ENCODE measurements at places on chromosomes 12 and 14.

DNA sequence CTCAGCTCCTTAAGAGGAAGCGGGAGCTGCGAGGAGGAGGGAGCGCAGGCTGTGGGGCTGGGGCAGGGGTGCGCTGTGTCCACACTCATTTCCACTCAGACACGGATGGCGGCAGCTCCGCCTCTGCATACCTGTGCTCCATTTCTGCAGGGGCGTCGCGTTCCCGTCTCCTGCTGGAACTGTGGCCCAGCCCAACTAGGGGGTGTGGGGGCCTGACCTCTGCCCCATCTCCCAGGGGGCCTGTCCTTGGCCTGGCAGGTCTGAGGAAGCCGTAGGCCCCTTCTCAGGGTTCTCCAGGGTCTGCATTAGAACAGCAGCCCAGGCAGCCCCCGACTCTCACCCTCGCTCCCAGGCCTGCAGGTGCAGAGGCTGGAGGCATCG is 31.2 kb downstream of the FBRSL1 start:
- DNase-seq: no peak

DNA sequence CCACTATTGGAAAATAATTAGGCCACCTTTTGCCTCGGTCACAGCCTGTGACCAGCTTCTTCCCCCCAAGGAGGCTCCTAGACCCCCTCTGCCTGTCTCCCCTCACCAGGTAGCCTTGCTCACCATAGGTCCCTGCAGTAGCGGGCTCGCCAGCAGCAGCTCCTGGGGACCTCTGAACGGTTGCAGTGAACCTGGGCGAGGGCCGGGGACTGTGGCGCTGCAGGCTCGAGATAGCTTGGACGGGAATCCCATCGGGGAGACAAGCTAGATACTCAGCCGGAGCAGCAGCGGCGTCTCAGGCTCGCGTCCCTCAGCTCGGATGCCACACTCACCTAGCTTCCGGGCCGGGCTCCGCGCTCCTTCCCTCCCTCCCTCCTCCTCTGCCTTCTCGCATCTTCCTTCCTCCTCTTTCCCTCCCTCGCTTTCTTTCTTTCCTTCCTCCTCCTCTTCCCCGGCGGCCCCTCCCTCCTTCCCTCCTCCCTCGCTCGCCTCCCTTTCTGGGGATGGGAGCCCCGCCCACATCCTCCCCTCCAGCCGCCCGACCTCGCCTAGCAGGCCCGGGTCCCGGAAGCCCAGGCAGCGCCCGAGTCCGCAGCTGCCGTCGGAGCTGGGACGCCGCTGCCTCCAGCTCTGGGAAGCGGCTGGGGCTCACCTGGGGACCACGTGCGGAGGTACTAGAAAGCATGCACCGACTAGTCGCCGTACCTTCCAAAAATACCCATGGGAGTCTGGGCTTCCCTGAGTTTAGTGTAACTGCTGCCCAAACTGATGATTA is at the start of gene BMP4:
Gene BMP4, minus strand, starts transcription at position 399 of the 775 bp plus-strand sequence. CDS start 4,603 bp downstream, outside the sequence.
- no peak for DNase-seq

GRCh38 chr14:63638493-63638892 is 3.2 kb downstream of the WDR89 start:
- no peak for DNase-seq

DNA sequence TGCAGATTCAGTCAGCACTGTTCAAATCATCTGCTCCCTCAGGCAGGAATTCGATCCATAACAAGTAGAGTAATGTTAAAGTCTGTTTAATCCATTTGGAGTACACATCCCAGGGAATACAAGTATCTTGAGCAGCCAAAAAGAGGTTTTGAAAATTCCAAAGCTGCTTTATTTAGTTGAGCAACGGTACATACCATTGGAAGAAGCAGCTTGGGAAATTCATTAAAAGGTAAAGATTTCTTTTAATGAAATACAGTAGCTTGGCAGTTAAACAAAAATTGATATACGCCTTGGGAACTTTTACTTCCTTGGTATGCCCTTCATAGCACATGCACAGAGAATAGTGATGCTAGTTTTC is 153.8 kb downstream of the LRIG3 start:
- no peak for DNase-seq

- no peak for DNase-seq
These were observed 10.6 kb downstream of the PAPOLA start for GRCh38 chr14:96512602-96513397.

- DNase-seq: no peak
These were observed 15.4 kb downstream of the RIMBP2 start for GRCh38 chr12:130700492-130701401.

DNA sequence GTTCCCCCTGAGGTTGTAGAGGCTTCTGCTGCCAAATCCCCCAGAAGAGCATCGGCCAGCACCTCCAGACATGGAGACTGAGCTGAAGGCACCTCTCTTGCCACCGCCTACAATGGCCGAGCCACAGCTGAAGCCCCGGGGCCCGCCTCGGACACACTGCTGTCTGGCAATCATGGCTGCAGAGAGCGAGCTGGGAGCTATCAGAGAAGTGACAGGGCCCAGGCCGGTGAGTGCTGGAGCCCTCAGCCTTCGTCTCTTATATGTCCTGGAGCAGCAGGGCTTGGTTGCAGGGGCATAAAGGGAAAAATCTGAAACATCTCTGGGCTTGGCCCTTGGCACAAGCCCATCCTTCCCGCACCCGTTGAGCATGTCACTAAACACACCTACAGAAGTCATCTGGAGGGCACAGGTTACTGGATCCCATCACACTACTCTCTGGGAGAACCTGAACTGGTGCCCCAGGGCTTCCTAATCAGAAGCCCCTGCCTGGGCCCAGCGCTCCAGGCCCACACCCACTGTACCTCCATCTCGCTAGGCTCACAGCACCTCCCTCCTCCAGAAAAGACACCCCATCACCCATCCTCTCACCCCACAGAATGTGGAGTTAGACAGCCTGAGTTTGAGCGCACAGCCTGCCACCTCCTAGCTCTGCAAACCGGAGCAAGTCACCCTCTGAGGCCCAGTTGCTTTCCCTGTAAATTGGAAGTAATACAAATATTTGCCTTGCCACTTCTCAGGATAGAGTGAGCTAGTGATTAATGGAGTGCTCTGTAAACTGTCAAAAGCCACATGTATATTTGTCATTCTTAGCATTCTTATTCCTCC is at the start of gene KRT4:
Gene KRT4, minus strand, starts transcription at position 232 of the 825 bp plus-strand sequence. Its CDS starts 58 bp downstream, at position 174.
- no peak for DNase-seq

DNA sequence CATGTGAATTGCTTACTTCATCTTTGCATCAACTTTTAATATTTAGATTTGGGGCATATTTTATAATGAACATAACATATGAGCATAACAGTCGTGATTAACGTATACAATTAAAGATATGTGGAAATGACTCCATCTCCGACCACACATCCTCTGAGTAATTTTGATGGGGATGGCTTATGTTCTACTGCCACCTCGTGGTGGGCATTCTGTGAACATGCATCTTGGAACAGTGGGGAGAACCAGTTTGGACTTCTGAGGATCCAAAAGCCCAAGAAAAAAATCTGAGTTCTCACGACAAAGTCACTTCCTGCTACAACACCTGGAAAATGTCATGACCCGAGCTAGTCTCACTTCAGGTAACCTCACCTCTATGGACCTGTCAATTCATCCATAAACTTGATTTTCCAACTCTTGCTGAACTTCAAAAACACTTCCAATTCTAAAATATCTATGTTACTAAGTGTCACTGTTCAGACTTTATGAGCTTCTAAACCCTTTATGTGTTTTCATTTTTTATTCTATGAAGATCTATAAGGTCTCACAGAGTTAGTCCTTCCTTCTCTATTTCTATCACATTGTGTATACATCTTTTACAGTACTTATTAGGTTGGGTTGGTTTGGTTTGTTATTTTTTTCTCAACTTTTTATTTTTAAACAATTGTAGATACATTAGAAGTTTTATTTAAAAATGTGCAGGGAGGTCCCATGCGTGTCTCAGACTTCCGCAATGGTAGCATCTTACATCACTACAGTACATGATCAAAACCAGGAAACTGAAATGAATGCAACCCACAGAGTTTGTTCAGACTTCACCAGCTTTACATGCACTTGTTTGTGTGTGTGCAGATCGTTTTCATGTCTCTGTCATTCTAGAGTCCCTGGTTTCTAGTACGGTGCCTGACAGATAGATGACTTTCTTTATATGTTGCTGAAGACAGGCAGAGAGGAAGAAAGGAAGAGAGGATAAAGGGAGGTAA is 38.2 kb upstream of the STAB2 start:
- peak; percentile 87 for DNase-seq

GRCh38 chr12:49342914-49343731 is 3.6 kb upstream of the DNAJC22 start:
- DNase-seq: peak; percentile 67

DNA sequence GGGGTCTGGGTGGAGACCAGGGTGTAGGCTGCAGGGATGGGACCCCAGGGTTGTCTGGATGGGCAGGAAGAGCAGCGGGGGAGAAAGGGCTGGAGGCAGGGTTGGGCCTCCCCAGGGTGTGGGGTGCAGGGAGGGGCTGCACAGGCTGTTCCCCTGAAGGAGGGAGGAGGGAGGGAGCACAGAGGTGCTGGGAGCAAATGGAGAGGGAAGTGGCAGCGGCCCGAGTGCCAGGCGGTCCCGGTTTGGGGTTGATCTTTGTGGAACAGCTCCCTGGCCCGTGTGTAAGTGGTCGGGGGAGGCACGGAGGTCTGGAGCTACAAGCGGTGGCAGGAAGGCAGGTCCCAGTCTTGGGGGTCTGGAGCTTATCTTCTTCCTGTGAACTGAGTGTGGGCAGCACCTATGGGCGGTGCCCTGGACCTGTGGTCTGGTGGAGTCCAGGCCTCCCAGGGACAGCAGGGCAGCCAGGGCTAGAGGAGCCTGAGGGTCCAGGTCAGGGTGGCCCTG is 391.6 kb downstream of the TMEM121 start:
- no peak for DNase-seq

DNA sequence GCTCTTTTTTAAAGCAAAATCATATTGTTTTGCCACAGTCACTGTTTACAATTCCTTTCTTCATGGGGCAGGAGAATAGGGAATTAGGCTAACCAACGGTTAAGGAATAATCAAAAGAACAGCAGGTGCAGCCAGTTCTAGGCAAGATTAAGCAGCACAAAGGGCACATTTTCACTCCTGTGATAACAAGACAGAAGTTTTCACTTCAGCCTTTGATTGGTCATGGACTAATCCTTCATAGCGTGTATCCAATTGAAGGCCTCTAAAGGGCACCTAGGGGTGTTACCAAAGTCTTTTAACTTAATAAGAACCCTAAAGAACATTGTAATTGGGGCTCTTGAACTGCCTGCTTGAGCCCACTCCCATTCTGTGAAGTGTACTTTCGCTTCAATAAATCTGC is 206.9 kb upstream of the AMIGO2 start:
- DNase-seq: peak; percentile 53

DNA sequence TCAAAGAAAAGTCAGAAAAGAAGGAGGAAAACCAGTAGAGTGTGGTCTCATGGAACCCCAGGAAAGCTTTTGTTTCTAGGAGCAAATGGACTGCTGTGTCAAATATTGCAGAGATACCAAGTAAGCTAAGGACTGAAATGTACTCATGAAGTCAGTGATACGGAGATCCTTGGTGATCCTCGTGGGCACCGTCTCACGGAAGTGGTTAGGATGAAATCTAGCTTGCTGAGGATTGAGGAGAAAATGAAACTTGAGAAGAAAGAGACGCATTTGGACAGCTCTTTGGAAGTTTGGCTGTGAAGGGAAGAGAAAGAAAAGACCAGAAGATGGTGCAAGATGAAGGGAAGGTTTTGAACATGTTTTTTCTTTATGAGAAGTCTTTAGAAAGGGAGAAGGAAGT is 104.0 kb upstream of the CCND2 start:
- DNase-seq: no peak

GRCh38 chr12:121614872-121615467 is 11.4 kb upstream of the ORAI1 start:
- no peak for DNase-seq

DNA sequence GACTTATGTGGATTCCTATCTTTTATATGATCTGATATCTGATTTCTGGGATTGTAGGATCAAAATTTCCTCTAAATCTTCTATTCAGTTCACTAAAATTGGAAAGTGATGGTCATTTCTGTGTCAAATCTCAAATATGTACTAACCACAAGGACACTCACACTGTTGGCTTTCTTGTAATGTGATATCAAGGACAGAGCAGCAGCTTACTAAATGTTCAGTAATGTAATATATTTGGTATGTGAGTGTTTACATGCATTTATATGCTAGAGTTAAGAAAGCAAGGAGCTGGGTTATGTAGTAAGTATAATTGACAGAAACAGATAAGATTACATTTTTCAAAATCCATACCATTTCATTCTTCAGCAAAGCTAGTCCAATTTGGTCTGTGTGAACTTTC is 16.5 kb downstream of the PUS7L start:
- no peak for DNase-seq

GRCh38 chr14:26180221-26180620 is 417.6 kb downstream of the NOVA1 start:
- DNase-seq: no peak

- no peak for DNase-seq
These were observed 306.3 kb downstream of the ATP23 start for GRCh38 chr12:58247633-58248032.

- no peak for DNase-seq
These were observed at the start of gene AGAP2 for GRCh38 chr12:57738661-57739237. Gene AGAP2, minus strand, starts transcription at chr12:57738742. Its CDS starts 496 bp downstream, at chr12:57738246.

DNA sequence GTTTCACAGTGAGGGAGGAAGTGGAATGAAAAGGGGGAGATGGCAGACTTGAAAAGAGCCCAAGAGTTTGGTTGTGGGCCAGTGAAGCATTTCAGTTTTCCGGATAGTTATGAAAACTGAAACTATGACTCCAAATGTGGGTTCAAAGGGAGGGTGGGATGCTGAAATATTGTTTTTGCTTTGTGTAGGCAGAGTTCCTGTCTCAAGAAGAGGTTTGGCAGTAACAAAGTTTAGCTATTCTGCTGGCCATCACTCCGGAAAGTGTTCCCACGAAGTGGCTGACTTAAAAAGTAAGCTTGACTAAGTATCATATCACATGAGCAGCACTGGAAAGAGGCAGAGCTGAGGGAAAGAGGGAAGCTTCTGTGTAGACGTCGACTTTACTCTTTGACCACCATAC is 85.2 kb downstream of the CAND1 start:
- no peak for DNase-seq

DNA sequence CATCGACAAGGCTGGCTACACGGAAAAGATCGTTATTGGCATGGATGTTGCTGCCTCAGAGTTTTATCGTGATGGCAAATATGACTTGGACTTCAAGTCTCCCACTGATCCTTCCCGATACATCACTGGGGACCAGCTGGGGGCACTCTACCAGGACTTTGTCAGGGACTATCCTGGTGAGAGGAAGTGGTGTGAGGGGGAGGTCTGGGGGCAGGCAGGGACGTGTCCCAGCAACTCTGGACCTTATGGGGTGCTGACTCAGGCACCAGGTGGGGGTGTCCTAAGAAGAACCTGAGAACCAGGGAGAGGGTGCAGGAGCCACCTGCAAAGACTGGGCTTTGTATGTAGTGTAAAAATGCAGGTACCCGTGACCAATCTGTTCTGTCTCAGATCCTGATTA is 5.2 kb downstream of the ENO2 start:
- peak; percentile 41 for DNase-seq

GRCh38 chr12:78888568-78888967 is 24.0 kb downstream of the SYT1 start:
- peak; percentile 70 for DNase-seq

DNA sequence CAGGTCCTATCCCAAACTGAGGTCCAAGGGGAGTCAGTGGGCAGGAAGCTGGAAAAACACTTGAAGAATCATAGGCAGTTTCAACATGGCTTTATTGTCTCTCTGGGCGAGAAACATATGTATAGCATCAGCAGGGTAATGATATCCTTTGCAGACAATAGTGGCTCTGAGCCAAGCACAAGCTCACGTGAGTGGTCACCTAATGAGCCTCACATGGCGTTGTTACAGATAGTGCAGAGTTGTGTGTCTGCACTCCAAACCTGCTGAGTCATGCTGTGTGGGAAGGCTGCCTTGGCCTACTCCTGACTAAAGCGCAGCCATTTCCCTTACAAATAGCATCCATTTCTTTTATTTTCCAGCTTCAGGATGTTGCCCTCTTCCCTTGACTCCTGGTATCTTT is 105.2 kb upstream of the SYT1 start:
- DNase-seq: no peak
